ENCODE measurements at places on chromosomes 13 and 19. TPM values are rescaled to one million over a fixed set of nuclear protein-coding genes. Genes with fewer than 3 reads are reported as not detected.

The FGF9 gene
- total RNA-seq, result not detected

The SPINT2 gene
- 29.8 TPM for total RNA-seq

DNA sequence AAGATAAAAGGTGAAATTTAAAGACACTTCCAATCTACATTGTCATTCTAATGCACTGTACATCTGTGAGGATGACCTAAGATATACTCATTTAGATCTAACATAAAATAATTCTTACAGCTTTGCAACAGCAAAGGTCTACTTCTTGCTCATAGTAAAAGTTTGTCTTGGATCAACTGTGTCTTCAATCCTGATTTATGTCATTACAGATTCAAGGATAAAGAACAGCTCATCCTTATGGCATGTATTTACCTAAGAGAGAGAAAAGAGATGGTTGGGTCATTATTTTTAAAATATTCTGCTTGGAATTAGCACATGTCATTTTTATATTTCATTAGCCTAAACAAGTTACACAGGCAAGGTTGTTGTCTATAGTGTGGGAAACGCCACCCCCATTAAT is 2193.1 kb downstream of the PCDH9 start:
- no peak overlapping the region for H3K4me3 ChIP-seq
- H3K36me3 ChIP-seq, result no peaks in the 10 kb centered on the region
- no peaks in the 10 kb centered on the region for H3K4me1 ChIP-seq
- H3K27ac ChIP-seq, result no peak overlapping the region
- DNase-seq, result no peak

GRCh38 chr19:1101337-1101698 is 2.5 kb upstream of the GPX4 start:
- H3K4me3 ChIP-seq, result no peak overlapping the region
- DNase-seq, result peak; percentile 44
- H3K27ac ChIP-seq, result peak overlapping the region; percentile 98
- H3K27me3 ChIP-seq, result no peaks in the 10 kb centered on the region
- peaks cover 64% of the 10 kb centered on the region for H3K4me1 ChIP-seq
- H3K36me3 ChIP-seq, result peaks cover 7% of the 10 kb centered on the region

GRCh38 chr19:10862561-10863106 is 8.7 kb upstream of the CARM1 start:
- no peak for DNase-seq
- H3K27ac ChIP-seq, result peak overlapping the region; percentile 77
- H3K27me3 ChIP-seq, result no peaks in the 10 kb centered on the region
- no peaks in the 10 kb centered on the region for H3K36me3 ChIP-seq
- peaks cover 22% of the 10 kb centered on the region for H3K4me1 ChIP-seq

- no peak overlapping the region for H3K27ac ChIP-seq
- H3K4me3 ChIP-seq, result no peak overlapping the region
- H3K27me3 ChIP-seq, result no peaks in the 10 kb centered on the region
- no peaks in the 10 kb centered on the region for H3K4me1 ChIP-seq
- no peak for DNase-seq
- no peaks in the 10 kb centered on the region for H3K36me3 ChIP-seq
These were observed 210.0 kb downstream of the FOXO1 start for GRCh38 chr13:40456397-40456953.

DNA sequence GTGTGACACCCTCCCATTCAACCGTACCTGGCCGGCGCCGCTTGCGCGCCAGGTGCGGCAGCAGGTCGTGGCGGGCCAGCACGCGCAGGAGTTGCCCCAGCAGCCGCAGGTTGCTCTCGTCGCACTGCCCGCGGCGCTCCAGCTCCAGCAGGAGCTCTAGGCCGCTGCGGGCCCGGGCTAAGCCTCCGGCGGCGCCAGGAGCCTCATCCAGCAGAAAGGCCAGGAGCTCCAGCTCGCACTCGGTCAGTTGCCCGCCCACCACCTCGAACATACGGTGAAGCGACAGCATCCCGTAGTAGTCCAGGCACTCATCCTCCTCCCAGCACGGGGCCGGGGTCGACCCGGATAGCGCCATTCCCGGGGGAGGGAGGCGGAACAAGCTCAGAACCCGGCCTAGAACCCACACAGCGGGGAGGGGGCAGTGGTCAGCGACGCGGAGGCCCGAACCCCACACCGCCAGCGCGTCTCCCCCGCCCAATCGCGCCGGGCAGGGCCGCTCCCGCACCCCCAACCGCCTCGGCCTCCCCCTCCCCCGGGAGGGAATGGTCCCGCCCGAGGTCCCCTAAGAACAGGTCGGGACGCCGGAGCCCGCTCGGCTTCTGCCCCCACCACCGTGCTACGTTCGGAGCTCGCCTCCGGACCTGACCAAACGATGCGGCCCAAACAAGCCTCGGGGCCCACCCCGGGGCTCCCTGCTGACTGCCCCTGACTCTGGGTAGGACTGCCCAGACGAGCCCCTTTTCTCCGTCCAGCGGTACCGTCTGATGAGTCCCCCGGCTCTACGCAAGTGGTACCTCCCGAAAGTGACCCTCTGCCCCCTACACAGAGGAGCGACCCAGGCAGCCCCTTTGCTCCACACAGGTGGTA is 591 bp downstream of the DEDD2 start:
- peaks cover 11% of the 10 kb centered on the region for H3K36me3 ChIP-seq
- peak; percentile 51 for DNase-seq
- peaks cover 70% of the 10 kb centered on the region for H3K4me1 ChIP-seq
- peak overlapping the region; percentile 92 for H3K4me3 ChIP-seq
- no peaks in the 10 kb centered on the region for H3K27me3 ChIP-seq

DNA sequence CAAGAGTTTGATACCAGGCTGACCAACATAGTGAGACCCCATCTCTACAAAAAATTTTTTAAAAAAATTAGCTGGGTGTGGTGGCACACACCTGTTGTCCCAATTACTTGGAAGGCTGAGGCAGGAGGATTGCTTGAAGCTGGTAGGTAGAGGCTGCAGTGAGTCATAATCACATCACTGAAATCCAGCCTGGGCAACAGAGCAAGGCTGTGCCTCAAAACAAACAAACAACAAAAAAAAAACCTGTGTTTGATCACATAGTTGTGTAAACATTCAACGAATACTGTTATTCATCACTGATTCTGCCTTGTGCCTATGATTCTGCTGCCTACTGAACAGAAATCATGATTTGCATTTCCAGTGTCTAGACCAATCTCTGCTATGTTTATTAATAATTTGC is 134.0 kb downstream of the TBC1D4 start:
- H3K27ac ChIP-seq, result no peak overlapping the region
- H3K4me3 ChIP-seq, result no peak overlapping the region
- H3K4me1 ChIP-seq, result peaks cover 5% of the 10 kb centered on the region
- H3K27me3 ChIP-seq, result no peaks in the 10 kb centered on the region

DNA sequence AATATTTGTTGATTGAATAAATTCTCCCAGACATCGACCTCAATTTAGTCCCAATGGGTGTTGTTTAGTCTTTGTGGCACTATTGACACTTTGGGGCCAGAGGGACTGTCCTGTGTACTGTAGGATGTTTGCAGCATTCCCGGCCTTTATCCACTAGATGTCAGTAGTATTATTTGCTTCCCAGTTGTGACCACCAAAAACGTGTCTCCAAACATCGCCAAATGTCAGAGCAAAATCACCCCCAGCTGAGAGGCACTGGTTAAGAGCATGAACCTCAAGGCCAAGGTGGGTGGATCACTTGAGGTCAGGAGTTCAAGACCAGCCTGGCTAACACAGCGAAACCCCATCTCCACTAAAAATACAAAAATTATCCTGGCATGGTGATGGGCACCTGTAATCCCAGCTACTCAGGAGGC is 15.4 kb downstream of the NLRP12 start:
- DNase-seq, result no peak
- H3K4me1 ChIP-seq, result no peaks in the 10 kb centered on the region
- no peaks in the 10 kb centered on the region for H3K36me3 ChIP-seq
- H3K27ac ChIP-seq, result no peak overlapping the region

GRCh38 chr19:41932259-41932719 is 4.0 kb upstream of the ERFL start:
- peaks cover 17% of the 10 kb centered on the region for H3K27me3 ChIP-seq
- H3K4me1 ChIP-seq, result peaks cover 27% of the 10 kb centered on the region
- no peak overlapping the region for H3K27ac ChIP-seq
- H3K36me3 ChIP-seq, result no peaks in the 10 kb centered on the region

DNA sequence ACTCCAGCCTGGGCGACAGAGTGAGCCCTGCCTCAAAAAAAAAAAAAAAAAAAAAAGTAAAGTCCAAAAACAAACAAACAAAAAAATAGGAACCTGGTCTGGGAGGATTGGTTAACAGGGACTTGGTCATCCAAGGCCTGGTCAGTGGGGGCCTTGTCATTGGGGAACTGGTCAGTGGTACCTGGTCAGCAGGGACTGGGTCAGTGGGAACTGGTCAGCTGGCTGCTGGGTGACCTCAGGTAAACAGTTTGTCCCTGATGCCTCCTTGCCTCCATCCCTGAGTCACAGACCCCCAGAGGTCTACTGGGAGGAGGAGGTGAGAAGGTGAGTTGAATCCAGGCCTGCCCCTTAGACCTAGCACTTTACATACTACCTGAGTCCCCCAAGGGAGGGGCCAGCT is 5.7 kb upstream of the ZNF14 start:
- no peaks in the 10 kb centered on the region for H3K27me3 ChIP-seq
- no peak overlapping the region for H3K27ac ChIP-seq
- H3K4me1 ChIP-seq, result no peaks in the 10 kb centered on the region
- DNase-seq, result no peak
- no peak overlapping the region for H3K4me3 ChIP-seq
- H3K36me3 ChIP-seq, result no peaks in the 10 kb centered on the region

- peaks cover 17% of the 10 kb centered on the region for H3K4me1 ChIP-seq
- H3K27ac ChIP-seq, result peak overlapping the region; percentile 93
- H3K36me3 ChIP-seq, result peaks cover 4% of the 10 kb centered on the region
- H3K27me3 ChIP-seq, result no peaks in the 10 kb centered on the region
- H3K4me3 ChIP-seq, result peak overlapping the region; percentile 78
These were observed 1.0 kb downstream of the AP2S1 start for GRCh38 chr19:46849610-46850009.

Data from stomach (tissue), 19 donors.